Spleen (tissue), 13 donors: ENCODE measurements at places on chromosomes 6 and 20. TPM values are rescaled to one million over a fixed set of nuclear protein-coding genes. Genes with fewer than 3 reads are reported as not detected.

HRH3 gene
- not detected for total RNA-seq

TPD52L1 gene
- 3.6 TPM for total RNA-seq

C6orf163 gene
- total RNA-seq, result 8.1 TPM

BCAS4 gene
- total RNA-seq, result 15.5 TPM

OR12D2 gene
- not detected for total RNA-seq

RPL7L1 gene
- total RNA-seq, result 63.4 TPM

SAMHD1 gene
- total RNA-seq, result 238 TPM

HLA-DPB1 gene
- 405 TPM for total RNA-seq

NKAPL gene
- 0.79 TPM for total RNA-seq

GCLC gene
- total RNA-seq, result 63.1 TPM

DNA sequence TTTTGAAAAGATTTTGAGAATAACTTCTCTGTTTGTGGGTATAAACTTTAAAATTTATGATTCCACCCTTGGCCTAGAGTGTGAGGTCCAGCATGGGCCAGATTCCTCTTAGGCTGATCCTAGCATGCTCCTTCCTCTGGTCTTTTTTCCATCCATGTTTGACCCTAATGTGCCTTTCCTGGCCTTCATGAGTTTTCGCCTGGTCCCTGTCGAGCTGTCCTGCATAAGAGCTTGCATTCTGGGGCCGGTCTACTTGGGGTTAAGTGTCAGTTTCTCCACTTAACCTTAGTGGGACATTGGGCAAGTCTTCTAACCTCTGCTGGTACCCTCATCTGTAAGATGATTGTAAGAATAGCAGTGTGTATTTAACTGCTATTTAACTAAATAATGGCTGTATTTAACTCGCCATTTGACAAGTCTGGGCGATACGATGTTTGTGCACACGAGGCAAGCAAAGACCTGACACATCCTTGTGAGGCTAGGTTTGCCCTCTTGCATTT lies 40.7 kb upstream of the TAGAP start:
- no peak for DNase-seq
- H3K27me3 ChIP-seq, result no peaks in the 10 kb centered on the region

DNA sequence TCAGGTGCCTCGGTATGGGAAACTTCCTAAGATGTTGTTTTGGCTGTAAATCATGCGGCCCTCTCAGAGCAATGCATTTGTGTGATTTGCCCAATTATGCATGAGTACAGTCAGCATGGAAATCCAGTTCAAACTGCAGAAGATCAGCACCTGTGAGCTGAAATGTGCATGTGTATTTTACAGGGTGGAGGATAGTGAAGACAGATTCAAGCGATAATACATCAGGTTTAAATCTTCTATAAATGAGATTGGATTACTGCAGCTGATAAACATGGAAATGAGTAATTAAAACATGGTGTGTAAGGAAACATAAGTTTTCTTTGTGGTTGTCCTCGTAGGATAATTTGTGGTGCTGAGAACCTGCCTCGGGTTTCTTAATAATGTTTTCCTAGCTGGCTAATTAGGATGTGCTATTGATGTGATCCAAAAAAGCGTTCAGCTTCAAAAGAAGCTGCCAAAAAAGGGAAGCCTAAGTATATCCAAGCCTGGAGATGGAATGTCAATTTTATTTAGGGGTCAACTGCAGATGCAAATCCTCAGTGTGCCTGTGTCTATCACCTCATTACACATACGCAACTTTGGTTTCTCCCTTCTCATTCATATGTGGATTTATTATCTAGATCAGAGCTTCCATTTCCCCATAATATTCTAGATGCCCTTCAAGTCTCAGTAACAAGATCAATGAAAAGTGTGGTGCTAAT lies 117.1 kb upstream of the CCDC28A start:
- H3K27ac ChIP-seq, result no peak overlapping the region
- no peaks in the 10 kb centered on the region for H3K36me3 ChIP-seq
- H3K4me3 ChIP-seq, result no peak overlapping the region
- peaks cover 14% of the 10 kb centered on the region for H3K4me1 ChIP-seq
- DNase-seq, result no peak
- H3K27me3 ChIP-seq, result no peaks in the 10 kb centered on the region

GRCh38 chr20:17570347-17571152 lies 675 bp downstream of the DSTN start:
- H3K4me1 ChIP-seq, result peaks cover 23% of the 10 kb centered on the region
- DNase-seq, result no peak
- H3K27ac ChIP-seq, result peak overlapping the region; percentile 93

DNA sequence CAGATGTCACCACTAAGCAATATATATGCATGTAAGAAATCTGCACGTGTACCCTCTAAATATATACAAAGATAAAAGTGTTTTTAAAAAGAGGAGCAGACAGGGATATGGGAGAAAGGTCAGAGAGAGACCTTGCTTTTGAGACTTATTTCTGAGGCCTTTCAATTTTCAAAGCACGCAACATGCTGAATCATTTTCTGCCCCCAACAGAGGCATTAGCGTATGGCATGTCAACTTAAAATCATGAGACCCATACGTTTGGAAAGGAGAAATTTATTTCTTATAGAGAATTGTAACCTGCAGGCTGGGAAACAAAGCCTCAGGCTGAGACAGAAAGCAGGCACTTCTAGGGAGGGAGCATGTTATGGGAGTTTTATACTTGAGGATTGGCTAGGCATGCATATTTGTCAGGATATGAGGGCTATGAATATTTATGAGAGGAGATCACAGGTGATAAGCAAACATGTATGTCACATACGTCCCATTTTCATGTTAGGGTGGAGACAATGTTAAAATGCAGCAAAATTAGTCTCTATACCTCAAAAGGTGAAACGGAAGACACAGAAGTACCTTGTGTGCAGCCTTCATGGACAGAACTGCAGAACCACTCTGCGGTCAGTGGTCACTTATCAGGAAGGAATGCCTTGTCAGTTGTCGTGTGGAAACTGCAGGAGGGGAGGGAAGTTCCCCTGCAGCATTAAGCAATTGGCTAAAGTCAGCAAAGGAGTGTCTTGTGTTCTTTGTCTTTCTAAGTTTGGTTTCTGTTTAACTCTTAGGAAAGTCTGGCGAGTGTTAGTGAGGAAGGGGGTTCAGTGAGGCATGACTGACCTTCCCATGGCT lies 6.3 kb upstream of the GABRR2 start:
- H3K4me1 ChIP-seq, result no peaks in the 10 kb centered on the region
- no peak for DNase-seq
- H3K36me3 ChIP-seq, result peaks cover 44% of the 10 kb centered on the region
- peak overlapping the region; percentile 71 for H3K27ac ChIP-seq

DNA sequence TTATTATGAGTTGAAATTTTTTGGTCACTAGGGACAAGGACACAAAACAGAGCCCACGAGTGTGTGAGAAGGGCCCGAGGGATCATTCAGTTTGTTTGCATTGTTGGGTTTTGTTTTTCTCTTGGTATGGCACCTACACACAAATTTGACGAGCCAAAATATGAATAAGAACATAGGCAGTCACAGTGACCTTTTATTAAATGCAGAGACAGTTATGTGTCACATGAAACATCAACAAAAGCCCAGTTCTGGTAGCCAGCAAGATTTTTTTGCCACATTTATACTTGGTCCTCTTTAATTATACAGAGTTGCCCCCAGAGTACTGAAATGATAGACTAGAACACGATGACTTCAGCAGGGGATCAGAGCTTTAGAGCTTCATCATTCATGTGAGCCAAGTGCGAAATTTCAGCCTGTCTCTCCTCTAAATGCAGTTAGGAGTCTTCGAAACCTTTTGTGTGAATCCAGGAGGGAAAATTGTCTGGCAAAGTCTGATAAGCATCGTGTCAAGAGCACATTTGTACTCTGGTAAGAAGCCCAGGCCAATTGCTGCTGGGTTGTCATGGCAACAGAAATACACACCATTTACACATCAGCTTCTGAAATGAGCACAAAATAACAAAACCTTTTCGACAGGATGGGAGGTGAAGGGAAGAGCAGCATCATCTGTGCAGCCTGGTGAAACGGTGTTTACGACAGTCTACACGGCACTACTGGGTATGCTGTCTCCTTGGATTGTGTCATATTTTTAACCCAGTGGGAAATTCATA lies 79.2 kb upstream of the RIPOR2 start:
- no peak overlapping the region for H3K4me3 ChIP-seq
- DNase-seq, result no peak
- H3K4me1 ChIP-seq, result peaks cover 77% of the 10 kb centered on the region

- H3K27ac ChIP-seq, result no peak overlapping the region
- H3K4me1 ChIP-seq, result no peaks in the 10 kb centered on the region
- H3K36me3 ChIP-seq, result no peaks in the 10 kb centered on the region
- H3K4me3 ChIP-seq, result no peak overlapping the region
These were observed 80.6 kb downstream of the ADGB start for GRCh38 chr6:146679386-146679785.

DNA sequence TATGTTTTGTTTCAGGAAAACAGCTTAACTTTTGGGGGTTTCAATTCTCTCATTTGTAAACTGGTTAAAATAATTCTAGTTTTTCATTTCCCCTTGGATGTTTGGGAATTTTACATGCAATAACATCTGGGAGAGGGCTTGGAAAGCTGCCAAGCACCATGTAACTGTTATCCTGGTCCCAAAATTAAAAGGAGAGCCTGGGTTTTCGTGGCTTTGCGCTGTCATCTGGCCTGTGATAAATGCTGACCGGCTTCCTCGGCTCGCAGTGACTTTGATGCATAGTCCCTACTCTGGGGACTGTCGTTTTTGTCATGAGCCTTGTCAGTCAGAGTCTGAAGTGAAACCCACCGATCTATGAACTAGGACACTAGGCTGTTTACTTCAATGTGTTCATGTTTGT lies 12.2 kb downstream of the SLC35F1 start:
- H3K27me3 ChIP-seq, result peaks cover 22% of the 10 kb centered on the region
- DNase-seq, result no peak
- H3K36me3 ChIP-seq, result no peaks in the 10 kb centered on the region
- no peaks in the 10 kb centered on the region for H3K4me1 ChIP-seq
- H3K27ac ChIP-seq, result no peak overlapping the region

GRCh38 chr6:44327760-44328159 lies 14.6 kb upstream of the AARS2 start:
- no peaks in the 10 kb centered on the region for H3K4me1 ChIP-seq
- no peak overlapping the region for H3K4me3 ChIP-seq
- H3K36me3 ChIP-seq, result no peaks in the 10 kb centered on the region
- DNase-seq, result no peak
- no peak overlapping the region for H3K27ac ChIP-seq

GRCh38 chr6:124604719-124605118 lies 357.5 kb upstream of the RNF217 start:
- no peak for DNase-seq
- H3K4me1 ChIP-seq, result no peaks in the 10 kb centered on the region
- no peaks in the 10 kb centered on the region for H3K36me3 ChIP-seq
- no peak overlapping the region for H3K27ac ChIP-seq

GRCh38 chr6:96466147-96466863 lies 55.3 kb upstream of the UFL1 start:
- no peak overlapping the region for H3K27ac ChIP-seq
- no peaks in the 10 kb centered on the region for H3K36me3 ChIP-seq
- H3K4me1 ChIP-seq, result no peaks in the 10 kb centered on the region
- no peaks in the 10 kb centered on the region for H3K27me3 ChIP-seq
